ENCODE measurements at places on chromosomes 11 and 22.

GRCh38 chr11:36364551-36365325 is 68.7 kb downstream of the PRR5L start:
- DNase-seq = no peak

DNA sequence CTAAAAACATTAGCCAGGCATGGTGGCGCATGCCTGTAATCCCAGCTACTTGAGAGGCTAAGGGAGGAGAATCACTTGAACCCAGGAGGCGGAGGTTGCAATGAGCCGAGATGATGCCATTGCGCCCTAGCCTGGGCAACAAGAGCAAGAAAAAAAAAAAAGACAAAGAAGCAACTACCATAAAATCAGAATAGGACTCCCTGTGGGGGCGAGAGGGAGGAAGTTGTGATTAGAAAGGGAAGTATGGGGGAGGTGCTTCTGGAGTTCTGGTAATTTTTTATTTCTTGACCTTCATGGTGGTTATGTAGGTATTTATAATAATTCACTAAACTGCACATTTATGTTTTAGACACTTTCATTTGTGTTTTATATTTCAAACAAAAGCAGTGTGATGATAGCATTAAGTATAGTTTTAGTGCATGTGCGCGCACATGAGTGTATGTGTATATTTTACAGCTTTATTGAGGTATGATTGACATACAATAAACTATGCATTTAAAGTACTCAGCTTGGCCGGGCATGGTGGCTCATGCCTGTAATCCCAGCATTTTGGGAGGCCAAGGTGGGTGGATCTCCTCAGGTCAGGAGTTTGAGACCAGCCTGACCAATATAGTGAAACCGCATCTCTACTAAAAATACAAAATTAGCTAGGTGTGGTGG is 43.5 kb downstream of the SIK2 start:
- no peak for DNase-seq

GRCh38 chr22:35460688-35461087 is 60.7 kb downstream of the MCM5 start:
- DNase-seq = no peak

DNA sequence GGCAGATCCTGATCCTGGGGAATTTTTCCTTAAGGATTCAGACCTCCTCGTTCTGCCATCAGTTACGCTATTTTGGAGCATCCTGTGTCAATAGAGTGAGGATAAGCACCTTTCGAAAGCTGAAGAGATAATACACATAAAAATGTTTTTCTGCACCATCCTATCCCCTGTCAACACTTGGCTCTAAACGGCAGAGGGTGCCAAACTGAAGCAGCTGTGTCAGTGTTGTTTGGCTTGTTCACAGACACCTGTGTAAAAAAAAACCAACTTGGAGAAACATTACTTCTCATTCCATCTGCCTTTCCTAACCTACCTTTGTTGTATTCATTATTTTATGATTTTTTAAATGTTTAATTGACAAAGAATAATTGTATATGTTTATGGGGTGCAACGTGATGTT is 417.0 kb upstream of the DDI1 start:
- no peak for DNase-seq

DNA sequence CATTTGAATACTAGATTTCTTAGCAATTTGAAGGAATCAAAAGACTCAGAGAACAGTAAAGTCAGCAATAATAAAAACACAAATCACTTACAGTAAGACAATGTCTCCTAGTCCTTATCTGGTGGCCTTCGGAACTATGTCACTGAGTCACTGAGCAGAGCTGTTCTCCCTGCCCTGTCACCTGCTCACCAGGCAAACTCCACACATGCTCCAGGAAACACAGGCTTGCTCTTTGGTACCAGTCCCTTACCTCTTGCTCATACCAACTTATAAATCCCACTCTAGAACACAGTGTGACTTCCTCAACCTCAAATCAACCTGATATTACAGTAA is 81.1 kb upstream of the CHRM4 start:
- no peak for DNase-seq

DNA sequence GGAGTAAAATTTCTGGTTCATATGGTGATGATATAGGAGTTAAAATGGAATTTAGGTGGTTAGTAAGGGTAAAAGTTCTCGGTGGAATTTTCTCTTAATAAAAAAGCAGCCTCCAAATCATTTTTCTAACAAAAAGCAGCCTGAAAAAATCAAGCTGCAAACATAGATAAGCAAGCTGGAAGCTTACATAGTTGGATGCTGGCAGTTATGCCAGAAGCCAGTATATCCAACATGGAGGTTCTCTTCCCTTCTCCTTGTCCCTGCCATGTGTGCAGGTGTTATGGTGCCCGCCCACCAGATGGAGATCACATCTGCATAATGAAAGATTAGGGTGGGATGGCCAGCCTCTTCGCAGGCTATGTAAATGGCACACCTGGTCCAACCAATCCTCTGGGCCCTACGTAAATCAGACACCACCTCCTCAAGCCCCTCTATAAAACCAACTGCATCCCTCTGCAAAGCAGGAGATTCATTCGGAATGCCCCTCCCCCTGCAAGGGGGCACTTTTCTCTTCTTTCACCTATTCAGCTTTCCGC is 22.4 kb downstream of the PIWIL3 start:
- no peak for DNase-seq

GRCh38 chr22:33971561-33971961 is 51.3 kb upstream of the LARGE1 start:
- DNase-seq = no peak

DNA sequence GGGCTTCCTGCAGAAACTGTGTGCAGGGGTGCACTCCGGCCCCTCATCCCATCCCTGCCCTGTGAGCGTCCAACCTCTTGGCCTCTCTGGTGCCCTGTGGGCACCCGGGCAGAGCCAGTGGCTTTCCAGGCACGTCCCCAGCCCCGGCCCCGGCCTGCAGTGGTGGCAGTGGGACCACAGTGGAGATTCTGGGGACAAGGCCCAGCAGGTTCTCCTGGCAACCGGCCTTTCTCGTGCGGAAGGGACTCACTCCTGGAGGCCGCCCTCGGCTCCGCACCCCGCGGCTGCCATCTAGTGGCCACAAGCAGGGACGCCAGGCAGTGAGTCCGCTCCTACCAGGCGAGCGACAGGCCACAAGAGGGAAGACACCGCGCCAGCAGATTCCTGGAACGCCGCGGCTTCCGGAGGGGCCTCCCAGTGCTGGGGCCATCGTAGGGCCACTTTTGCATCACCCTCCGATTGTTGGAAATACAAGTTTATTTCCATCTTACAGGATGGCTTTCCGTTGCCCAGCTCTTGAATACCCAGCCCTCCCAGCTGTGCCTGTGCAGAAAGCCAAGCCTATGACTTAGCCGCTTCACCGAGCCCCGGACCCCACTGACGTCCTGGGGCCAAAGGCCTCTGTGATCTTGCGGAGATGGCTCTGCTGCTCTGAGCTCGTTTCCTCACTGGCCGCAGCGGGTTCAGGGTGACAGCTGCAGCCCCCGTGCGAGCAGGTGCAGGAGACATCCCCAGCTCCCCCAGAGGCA is 357.3 kb downstream of the CTTN start:
- DNase-seq = peak; percentile 81

GRCh38 chr11:106480581-106481190 is 403.2 kb downstream of the AASDHPPT start:
- no peak for DNase-seq

- no peak for DNase-seq
Observed at GRCh38 chr11:70688142-70688541, 289.8 kb downstream of the CTTN start.

- DNase-seq = no peak
Observed at GRCh38 chr11:46421257-46421880, 29.8 kb upstream of the CHRM4 start.

DNA sequence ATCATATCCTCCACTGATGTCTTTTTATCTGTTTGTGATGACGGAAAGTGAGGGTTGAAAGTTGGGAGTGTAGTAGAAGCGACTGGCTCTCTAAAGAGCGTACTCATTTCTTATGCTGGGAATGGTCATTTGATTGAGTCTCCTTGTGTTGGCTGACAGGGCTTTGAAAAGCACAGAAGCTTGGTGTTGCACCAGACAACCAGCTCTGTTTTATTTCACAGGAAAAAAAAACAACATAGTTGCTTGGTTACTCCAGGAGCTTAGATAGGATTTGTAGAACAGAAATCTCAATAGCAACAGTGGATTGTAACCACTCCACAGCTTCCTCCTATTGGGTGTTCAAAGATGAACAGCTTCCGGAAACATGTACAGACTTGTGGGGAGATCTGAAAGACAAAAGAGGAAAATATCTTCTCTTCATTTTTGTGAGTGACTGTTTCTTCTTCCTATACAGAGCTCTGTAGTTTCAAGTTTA is 2.7 kb downstream of the RBM14 start:
- DNase-seq = no peak

DNA sequence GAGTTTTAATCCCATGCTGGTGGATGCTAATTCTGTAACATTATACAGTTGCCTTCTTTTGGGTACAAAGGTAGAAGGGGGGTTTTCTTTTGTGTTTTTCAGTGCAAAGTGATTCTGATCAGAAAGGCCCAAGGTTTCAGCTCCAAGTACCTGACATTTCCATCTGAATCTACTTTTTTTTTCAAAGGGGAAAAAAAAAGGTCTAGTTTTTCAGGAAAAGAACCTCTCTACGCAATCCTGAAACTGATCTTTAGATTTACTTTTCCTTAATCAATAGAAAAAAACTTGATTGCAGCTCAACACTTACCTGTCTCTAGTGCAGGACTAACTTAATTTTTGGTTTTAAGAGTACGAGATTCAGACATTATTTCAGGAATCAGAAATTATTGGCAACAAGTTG is at the start of gene TECTA:
TECTA (plus strand) TSS at position 301 of the 400 bp plus-strand sequence. CDS start 1,423 bp downstream, outside the sequence.
- no peak for DNase-seq

DNA sequence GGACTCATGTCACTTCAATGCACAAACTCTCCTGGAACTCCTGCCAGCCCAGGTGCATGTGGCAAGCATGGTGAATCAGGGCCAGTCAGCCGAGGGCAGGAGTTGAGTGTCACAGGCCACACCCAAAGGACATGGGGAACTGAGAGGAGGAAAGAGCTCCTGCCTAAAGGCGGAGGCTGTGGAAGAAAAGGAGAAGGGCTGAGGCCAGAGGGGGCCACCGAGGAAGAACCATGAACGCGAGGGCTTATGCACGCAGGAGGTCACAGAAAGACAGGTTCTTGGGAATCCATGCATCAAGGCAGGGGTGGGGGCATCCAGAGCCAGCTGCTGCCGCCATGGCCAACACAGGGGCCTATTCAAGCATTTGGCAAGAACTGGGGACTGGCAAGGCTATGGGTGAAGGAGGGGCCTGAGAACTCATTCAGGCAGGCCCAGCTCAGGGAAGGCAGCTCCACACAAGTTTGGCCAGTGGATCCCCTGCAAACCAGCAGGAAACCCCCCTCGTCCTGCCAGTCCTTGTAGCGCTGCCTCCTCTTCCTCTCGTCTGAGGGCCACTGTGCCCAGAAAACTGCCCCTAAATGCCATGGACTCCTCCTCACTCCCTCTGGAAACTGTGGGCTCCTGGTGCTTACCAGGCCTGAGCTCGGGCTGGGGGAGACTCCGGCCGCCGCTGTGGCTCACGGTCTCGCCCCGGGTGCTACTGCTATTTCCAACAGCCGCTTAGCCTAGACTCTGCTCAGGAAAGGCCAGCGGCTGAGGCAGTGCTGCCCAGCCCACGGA is 15.4 kb downstream of the PPM1F start:
- DNase-seq = no peak

GRCh38 chr11:79377406-79377805 is 63.4 kb downstream of the TENM4 start:
- DNase-seq = no peak

- DNase-seq = no peak
Observed at GRCh38 chr11:78935398-78936068, 360.9 kb upstream of the NARS2 start.

DNA sequence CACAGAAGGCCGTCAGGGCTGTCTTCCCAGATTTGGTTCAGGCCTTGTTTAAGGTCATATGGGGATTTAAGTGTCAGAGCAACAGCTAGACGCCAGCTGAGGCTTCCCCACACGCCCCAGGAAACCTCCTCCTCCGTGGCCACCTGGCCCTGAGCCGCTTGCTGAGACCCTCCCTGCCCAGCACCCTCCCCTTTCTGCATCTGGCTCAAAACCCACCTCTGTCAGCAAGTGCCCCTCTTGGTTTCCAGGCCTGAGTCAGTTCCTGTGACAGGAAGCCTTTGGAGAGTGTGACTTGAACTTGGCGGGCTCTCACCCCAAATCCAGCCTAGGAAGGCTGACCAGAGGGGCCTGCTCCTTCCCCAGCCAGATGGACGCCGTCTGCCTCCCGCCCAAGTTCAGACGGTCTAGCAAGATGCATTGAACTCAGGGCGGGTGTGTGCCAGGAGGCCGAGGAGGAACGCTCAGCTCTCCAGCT is 561 bp downstream of the FXYD2 start:
- DNase-seq = no peak

- DNase-seq = no peak
Observed at GRCh38 chr11:31415435-31415834, 45.8 kb downstream of the DNAJC24 start.

- no peak for DNase-seq
Observed at GRCh38 chr11:61011229-61011870, 39.9 kb downstream of the CD6 start.

GRCh38 chr11:85628771-85629341 is 463 bp downstream of the TMEM126B start:
- DNase-seq = no peak

GRCh38 chr11:119356349-119357031 is 10.0 kb upstream of the MFRP start:
- peak; percentile 92 for DNase-seq

DNA sequence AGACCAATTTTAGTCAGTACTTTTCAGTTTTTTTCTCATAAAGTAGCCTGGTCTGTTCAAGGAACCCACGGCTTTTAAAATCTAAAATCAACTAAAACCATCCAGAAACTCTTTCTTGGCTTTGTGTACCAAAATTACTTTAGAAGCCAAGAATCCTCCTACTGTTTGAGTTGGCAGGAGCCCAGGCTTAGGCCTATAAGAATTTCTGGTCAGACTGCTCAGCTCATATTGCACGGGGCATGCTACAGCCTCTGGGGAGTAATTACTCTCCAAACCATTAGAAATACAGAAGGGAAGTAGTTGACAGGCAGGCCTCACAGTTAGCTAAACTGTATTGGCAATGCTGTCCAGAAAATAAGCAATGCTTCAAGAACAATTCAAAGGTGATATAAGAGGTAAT is 1862.9 kb upstream of the RAG2 start:
- peak; percentile 27 for DNase-seq
